ENCODE measurements at places on chromosomes 2 and 18.

DNA sequence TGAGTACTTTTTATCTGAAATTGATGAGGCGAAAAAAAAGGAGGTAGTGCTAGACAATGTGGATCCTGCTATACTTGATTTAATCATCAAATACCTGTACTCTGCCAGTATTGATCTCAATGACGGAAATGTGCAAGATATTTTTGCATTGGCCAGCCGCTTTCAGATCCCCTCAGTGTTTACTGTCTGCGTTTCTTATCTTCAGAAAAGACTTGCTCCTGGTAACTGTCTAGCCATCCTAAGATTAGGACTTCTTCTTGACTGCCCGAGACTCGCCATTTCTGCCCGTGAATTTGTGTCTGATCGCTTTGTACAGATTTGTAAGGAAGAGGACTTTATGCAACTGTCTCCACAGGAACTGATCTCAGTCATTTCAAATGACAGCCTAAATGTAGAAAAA lies 453 bp downstream of the KLHL41 start:
- DNase-seq: no peak

- no peak for DNase-seq
These were observed 355.5 kb downstream of the RAD51AP2 start for GRCh38 chr2:17162713-17163112.

DNA sequence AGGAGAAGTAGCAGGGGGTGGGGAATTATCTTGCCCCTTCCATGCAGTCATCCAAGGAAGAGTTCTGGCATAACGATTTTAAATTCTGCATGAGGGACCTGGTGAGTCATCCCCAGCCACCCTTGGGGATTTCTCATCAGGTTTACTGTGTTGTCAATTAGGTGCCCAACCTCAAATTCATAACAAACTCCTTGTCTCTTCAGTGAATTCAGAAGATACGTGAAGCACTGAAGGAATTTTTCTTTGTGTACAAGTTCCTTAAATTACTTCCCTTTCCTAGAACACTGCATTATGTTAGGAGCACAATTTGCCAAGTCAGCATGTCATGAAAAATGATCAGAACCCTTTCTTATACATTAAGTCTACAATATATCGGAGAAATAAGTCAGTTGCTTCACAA lies 70.8 kb upstream of the NOSTRIN start:
- DNase-seq: no peak

- DNase-seq: no peak
These were observed 68.6 kb downstream of the CAB39 start for GRCh38 chr2:230781130-230781797.

DNA sequence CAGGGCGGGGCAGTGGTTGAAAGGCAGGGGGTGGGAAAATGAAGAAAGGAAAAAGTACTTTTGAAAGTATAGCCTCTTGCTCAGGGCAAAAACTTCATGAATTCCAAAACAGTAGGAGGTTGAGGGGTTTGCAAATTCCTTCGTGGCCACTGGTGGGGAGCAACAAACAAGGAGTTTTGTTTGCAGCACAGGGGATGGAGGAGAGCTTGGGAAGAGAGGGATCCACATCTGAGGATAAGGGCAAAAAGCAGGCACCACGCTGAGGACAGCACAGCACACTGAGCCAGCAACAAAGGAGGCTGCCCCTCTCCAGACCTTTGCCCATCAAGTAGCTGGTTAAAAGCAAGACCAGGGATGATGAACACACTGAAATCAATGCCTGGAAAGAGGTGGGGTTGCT lies 148.9 kb downstream of the TCF4 start:
- DNase-seq: no peak

- DNase-seq: no peak
These were observed 15.2 kb downstream of the OTOF start for GRCh38 chr2:26462511-26463243.

GRCh38 chr2:189252991-189253675 lies 73.6 kb upstream of the COL5A2 start:
- DNase-seq: no peak
